IPS DF 6.9 (cell line): ENCODE measurements at places on chromosomes 7 and 10.

DNA sequence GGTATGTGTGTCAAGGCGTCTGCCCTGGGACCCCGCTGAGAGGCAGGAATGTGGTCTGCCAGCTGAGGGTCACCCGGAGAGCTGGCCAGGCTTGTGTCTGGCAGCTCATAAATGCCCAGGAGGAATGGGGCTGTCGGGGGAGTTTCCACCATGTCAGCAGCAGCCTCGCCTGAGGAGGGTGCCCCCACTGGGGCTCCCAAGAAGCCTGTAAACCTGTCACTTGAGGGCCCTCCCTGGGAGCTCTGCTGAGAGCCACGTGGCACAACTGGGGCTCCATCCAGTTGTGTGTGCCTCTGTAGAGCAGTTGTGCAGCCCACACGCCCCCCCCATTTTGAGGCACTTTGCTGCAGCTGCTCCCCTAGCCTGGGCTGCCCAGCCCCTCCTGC is 70.6 kb downstream of the NEURL1 start:
- H3K4me3 ChIP-seq = no peak overlapping the region
- no peak overlapping the region for H3K27ac ChIP-seq
- no peaks in the 10 kb centered on the region for H3K4me1 ChIP-seq
- DNase-seq = no peak

DNA sequence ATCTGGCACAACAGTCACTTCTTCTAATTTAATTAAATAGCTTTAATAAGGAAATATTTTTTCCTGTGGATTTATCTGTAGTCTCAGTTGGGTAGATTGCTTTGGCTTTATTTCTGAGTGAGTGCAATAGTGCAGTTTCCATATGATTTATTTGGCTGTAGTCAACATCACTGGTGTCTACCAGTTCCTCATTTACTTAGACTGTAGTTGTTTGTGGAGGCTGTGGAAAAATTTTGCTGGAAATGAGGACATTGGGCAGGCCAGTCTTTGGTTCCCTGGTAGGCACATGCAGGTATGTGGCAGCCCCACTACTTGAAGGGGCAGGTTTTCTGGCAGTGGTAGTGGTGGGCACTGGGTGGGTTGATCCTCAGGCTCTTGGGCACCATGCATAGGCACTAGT is 15.5 kb downstream of the TAS2R40 start:
- no peaks in the 10 kb centered on the region; the same call in 1 of the 2 replicates for H3K27me3 ChIP-seq
- no peak overlapping the region for H3K27ac ChIP-seq
- H3K36me3 ChIP-seq = no peaks in the 10 kb centered on the region
- peaks cover 2% of the 10 kb centered on the region; the same call in 1 of the 2 replicates for H3K4me1 ChIP-seq
- no peak overlapping the region for H3K4me3 ChIP-seq
- no peak for DNase-seq

GRCh38 chr10:8705415-8705814 is 650.9 kb downstream of the GATA3 start:
- H3K4me1 ChIP-seq = no peaks in the 10 kb centered on the region
- no peak overlapping the region for H3K27ac ChIP-seq
- no peaks in the 10 kb centered on the region for H3K27me3 ChIP-seq
- DNase-seq = no peak
- no peaks in the 10 kb centered on the region for H3K36me3 ChIP-seq

DNA sequence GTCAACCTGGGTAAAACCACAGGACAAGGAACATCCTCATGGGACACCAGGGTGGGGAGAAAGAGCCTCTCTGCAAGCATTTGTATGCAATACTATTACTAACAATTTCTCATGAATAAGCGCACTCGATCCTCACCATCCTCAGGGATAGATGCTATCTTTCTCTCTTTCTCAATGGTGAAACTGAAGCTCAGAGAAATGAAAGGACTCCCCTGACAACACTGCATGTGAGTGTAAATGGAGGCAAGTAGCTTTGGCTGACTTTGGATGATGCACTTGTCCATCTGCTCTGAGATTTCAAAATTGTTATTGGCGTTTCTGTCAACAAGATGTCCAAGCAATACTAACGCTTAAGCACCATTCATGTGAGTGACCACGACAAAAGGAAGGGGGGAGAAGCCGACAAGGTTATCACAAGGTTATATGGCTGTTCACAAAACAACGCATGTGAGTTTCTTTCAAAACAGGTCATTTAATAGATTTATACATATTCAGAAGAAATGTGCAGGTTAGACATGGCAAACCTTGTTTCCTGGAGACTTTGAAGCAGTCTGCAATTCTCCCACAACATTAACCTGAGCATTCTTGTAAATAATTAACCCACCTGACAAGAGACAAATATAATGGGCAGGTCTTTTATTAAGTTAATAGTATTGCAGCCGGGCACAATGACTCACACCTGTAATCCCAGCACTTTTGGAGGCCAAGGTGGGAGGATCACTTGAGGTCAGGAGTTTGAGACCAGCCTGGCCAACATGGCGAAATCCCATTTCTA is 54.0 kb downstream of the IFIT5 start:
- no peaks in the 10 kb centered on the region for H3K4me1 ChIP-seq
- no peak overlapping the region for H3K27ac ChIP-seq
- no peaks in the 10 kb centered on the region for H3K36me3 ChIP-seq
- no peak for DNase-seq

GRCh38 chr10:88004451-88004850 is 141.0 kb downstream of the PTEN start:
- DNase-seq = no peak
- H3K4me3 ChIP-seq = no peak overlapping the region
- H3K4me1 ChIP-seq = no peaks in the 10 kb centered on the region
- H3K36me3 ChIP-seq = no peaks in the 10 kb centered on the region

DNA sequence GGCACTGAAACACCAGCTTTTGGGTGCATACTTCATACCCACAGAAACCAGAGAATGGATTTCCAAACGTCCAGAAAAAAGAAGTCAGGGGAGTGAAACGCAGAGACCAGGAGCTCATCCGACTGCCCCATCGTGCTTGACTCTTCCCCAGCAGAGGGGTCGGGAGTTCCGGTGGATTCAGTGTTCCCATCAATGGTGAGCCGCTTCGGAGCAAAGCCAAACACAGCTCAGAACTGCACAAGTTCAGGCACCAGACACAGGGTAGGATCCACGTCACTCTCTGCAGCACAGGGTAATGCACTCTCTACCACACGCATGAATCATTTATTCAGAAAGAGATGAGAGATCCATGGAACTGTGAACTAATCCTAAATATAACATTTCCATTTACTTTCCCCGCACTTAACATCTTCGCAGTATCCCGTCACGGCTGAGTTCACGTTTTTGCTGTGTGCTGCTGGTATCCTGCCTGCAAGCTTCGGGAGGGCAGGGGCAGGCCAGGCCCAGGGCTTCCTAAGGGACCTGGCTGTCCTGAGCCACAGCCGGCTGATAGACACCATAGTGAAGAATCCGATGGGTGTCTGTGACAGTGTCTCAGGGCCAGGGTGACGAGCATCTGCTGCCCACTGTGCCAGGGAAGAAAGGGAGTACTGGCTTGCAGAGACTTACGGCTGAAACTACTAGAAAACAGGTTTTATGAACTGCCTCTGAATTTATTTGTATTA is 545.3 kb downstream of the PTPRN2 start:
- no peaks in the 10 kb centered on the region for H3K4me1 ChIP-seq
- no peak overlapping the region for H3K4me3 ChIP-seq
- H3K36me3 ChIP-seq = no peaks in the 10 kb centered on the region
- H3K27me3 ChIP-seq = no peaks in the 10 kb centered on the region

DNA sequence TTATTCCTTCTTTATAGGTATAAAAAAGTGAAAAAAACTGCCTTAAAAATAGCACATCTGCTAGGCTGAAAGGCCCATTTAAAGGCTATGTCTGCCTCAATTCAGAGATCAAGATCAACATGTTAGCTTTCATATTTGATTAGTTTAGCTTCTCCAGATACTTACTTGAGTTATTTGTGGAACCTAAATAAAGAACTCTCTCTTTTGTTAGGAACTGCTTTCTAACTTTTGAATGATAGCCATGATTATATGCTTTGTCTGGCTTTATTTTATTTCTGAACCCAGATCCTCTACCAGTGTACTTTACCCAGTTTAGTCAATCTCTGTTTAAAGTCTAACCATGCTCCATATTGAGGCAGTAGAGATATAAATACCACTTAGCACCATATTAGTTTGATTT is 515.5 kb upstream of the SEMA3D start:
- H3K27me3 ChIP-seq = no peaks in the 10 kb centered on the region
- H3K4me1 ChIP-seq = no peaks in the 10 kb centered on the region
- H3K4me3 ChIP-seq = no peak overlapping the region
- no peak for DNase-seq
